NCI-H345 (cell line): ENCODE measurements at places on chromosomes 5 and 9.
A peak's percentile ranks its signal among the peaks of the same experiment; 100 is the strongest.

DNA sequence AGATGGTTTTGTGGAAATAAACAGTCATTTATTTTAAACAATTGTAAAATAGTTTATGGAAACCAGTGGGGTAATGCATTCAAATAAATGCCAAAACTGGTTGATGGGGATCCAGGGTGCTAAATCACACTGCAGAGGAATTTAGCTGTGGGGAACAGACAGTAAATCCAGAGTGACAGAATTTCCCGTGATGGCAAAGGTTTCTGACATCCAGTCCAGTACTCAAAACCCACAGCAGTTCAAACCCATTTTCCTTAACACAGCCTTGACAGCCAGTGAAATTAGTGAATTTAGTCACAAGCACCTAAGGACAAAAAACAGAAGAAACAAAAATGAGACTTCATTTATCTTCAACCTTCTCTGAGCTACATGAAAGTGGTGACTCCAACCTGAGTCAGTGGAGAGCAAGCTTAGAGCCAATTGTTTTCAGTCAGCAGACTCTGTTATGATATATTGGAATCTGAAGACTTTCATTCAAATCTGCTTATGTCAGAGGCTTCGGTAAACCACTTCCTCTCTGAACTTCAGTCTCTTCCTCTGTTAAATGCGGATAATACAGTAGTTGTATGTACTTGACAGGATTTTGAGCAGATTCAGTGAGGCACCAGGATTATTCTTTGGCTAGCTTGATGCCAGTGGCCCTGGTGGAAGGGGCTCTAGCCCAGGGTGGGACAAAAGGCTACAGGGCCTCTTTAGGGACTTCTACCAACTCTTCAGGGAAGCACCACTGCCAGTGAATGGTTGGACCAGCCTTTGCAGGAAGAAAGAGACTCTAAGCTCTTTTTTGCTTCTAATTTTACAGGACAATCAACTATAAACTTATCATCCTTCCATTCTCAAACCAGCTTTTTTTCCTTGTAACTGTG is 185.3 kb downstream of the MAPKAP1 start:
- DNase-seq = no peak

DNA sequence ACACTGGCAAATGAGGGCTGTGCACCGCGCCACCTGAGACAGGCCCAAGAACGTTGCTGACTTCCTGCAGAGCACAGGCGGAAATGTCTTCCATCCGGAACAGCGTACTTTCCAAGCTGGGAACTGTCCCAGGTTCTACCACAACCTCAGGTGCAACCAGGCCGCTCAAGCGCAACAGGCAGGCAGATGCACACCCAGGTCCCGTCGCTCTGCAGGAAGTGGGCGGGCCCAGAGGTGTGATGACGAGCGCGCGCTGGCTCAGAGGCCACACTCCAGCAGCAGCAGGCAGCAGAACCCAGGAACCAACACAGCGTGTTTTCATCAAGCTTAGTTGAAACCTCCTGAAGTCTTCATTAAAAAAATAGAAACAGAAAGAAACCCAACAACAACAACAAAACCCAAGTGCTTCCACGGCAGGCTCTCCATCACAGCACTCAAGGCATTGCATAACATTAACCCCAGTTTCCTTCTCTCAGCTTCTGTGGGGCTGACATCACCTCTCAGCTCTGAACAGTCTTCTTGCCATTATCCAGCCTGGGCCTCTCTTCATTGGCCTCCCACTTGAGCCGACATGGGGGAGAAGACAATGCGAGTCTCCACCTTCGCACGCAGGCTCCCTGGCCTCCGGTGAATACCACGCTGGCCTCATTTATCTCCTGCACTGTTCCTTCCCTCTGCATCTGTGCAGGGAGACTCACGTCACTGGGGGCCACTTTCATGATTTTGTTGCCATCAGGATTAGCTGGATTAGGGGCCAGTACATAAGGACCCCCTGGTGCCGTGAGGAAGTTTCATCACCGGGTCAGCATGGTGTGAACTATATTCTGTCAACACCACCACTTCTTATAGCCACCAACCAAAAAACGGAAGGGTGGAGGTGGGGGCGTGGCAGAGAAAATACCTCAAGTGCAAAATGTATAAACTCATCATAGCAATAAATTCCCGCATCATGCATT is 22.1 kb downstream of the PTCH1 start:
- DNase-seq = no peak

DNA sequence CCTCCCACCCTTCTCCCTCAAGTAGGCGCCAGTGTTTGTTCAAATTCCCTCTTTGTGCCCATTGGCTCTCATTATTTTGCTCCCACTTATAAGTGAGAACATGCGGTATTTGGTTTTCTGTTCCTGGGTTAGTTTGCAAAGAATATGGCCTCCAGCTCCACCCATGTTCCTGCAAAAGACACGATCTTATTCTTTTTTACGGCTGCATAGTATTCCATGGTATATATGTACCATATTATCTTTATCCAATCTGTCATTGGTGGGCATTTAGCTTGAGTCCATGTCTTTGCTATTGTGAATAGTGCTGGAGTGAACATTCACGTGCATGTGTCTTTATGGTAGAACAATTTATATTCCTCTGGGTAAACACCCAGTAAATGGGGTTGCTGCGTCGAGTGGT is 63.0 kb upstream of the OTULINL start:
- no peak for DNase-seq

GRCh38 chr5:69525490-69525889 is 32.9 kb downstream of the OCLN start:
- DNase-seq = no peak

GRCh38 chr5:150644514-150644913 is 4.1 kb downstream of the SYNPO start:
- no peak for DNase-seq

DNA sequence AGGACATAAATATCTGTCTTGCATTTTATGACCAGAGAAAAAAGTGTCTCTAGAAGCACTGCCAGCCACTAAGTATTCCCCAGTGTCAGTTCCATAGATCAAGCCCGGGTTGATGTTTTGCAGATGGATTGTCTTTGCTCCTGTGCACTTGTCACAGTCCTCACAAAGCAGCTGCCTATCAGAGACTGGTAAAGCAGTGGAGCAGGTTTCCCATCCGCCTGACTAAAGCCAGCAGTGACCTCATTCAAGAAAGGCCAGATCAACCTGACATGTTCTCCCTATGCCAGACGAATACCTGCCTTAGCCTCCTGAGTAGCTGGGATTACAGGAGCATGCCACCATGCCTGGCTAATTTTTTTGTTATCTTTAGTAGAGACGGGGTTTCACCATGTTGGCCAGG is 26.8 kb upstream of the GARNL3 start:
- DNase-seq = no peak

GRCh38 chr5:14156650-14157492 is 13.7 kb downstream of the TRIO start:
- no peak for DNase-seq

DNA sequence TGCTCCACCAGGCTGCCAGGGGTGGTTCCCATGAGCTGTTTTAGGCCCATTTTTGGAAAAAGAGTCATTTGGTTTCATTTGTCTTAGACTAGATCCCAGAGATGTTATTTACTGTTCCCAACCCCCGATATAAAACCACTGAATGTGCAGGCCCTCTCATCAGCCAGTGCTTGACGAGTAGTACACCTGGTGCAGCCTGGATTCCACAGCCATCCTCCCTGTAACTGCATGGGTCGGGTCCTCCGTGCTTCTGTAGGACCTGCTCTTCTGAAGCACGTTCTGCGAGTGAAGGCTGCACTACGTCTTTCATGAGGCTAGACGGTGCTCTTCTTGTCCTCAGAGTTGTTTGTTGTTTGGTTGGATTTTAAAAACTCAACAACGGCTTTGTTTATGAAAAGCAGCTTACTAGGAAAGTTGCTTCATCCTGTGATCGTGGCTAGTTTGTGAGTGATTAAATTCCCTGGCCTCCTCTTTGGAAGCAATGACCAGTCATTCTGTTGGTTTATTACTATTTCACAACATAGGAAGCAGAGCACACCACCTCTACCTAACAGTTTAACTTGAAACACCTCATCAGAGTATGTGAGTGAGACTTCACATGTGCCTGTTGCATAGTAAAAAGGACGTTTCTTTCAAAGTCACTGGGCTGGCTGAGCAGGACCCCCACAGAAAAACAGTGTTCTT is 135.2 kb downstream of the AOPEP start:
- DNase-seq = no peak

GRCh38 chr5:138975098-138975847 is 100.1 kb upstream of the LRRTM2 start:
- DNase-seq = no peak

DNA sequence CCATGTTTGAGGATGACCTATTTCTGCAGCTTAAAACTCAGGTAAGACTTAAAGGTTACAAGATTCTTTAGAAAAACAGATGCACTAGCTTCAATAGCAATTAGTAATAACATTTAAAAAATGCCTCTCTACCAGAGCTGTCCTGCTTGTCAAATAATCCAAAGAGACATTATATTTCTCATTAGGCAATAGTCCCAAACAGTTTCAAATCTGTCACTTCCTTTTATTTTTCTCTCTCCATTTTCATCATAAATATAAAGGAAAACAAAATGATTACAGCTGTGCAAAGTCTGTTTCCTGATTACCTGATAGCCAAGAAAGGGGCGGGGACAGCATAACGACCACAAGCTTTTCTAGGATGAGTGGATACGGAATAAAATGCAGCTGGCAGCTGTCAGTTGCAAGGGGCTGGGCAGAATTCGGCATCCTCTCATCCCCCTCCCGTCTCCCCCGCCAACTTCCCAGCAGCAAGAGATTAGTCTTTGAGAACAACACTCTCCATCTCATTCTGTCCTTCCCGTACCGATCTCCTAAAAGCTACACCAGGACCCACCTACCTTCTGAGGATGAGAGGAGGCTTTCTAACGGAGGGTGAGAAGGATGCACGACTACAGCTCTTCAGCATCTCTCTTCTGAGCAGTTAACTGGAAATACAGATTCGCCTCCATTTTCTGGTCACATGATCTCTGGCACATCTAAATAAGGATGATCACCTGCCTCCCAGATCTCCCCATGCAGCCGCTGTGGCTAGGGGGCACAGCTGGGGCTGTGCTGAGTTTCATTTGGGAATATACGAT is 72.5 kb upstream of the PCA3 start:
- peak; percentile 78 for DNase-seq

- no peak for DNase-seq
These were observed 25.2 kb downstream of the EMB start for GRCh38 chr5:50415912-50416311.

GRCh38 chr9:36056896-36057295 is 20.2 kb downstream of the RECK start:
- DNase-seq = no peak

DNA sequence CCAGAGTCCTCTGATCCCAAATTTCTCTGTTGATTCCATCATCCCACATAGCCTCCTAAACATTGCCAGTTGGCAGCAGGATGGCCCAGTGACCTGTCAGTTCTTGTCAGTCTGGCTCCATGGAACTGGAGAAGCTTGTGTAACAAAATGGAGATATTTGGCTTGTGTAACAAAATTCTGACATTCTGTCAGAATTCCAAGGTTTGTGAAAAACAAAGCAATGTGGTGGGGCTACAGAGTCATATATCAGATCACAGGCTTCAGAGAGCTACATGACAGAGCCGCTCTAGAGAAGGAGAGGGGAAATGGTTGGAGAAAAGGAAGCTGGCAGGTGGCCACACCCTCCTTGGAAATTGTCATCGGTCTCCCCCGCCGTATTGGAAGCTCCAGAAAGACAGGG is 75.4 kb upstream of the MAN2A1 start:
- no peak for DNase-seq

DNA sequence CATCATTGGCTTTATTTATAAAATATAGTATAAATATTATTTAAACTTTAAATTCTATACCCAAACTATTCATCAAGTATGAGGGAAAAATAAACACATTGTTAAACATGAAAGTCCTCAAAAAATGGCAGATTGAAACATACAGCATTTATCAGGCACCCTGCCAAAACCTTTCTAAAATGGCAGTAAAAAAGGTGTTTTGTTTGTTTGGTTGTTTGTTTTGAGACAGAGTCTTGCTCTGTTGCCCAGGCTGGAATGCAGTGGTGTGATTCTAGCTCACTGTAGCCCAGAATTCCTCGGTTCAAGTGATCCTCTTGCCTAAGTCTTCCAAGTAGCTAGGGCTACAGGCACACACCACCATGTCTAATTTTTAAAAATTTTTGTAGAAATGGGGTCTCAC is 60.1 kb upstream of the ECM2 start:
- DNase-seq = no peak

- no peak for DNase-seq
These were observed 8.9 kb downstream of the CTNNA1 start for GRCh38 chr5:138762110-138762509.

DNA sequence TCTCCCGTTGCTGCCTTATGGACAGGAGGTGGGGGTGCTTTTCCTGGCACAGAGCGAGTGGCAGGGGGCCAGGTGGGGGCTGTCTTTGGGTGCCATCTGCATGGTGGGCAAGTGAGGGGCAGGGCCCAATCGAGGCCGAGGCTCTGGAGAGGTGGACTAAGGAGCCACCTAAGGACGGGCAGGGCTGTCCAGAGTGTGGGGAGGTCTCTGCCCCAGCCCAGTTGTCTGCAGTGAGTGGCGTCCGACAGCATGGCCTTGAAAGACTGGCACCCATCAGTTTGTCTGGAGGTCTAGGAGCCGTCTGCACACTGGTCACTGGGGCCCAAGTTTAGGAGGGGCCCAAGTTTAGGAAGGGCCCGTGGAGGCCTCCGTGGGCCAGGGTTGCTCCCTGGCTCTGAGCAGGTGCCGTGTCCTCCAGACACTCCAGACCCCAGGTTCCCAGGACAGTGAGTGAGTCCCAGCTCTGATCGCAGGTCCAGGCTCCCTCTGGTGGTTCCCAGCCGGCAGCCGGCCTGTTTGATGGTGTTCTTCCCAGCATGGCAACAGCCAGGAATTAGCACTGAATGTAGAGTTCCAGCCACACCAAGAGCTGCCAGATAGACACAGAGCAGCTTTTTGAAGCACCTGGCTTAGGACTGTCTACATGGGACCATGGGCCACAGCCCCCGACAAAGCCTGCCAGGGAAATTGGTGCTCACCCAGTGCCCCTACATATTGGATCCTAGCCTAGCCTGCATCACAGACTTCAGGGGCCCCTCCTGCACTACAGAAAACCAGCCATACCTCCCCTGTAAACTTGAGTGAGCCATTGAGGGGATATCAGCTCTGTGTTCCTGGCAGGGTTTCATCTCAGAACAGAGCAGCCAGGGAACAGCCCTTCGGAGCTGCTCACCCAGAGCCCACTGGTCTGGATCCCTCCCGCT is 120.9 kb downstream of the WNK2 start:
- DNase-seq = peak; percentile 29

- DNase-seq = peak; percentile 10
These were observed 162.2 kb downstream of the OXCT1 start for GRCh38 chr5:41707853-41708603.

DNA sequence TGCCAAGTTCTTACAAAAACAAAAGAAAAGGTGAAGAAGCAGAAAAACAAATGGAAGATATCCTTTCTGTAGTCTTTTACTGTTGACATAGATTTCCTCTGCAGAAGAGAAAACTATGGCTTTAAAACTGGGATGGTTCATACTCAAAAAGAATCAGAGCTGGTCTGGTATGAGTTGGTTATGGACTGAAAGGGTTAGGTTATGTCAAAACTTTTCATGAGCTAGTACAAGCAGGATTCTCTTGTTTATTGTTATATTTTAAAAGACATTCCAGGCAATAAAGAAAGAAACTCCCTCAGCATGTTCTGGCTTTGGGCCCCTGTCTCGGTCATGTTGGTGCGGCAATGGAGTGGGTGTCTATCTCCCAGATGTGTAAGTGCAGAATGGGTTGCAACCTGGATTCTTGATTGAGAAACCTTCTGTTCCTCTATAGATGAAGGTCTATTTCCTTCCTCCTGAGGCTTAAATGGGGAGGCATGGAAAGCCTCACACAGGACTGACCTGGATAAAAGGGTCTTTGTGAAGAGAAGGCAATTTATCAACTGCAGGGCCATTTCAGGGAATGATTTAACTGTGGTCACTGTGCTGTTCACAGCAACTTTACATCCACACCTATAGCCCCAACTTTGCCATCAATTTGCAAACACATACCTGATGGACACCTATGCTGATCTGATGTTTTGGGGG is 209.6 kb upstream of the TNC start:
- no peak for DNase-seq
